ENCODE measurements at places on chromosomes 12 and 14. TPM values are rescaled to one million over a fixed set of nuclear protein-coding genes. Genes with fewer than 3 reads are reported as not detected.

Gene COCH
- polyA plus RNA-seq, result 0.17 TPM

Gene GALNT9
- polyA plus RNA-seq, result 0.12 TPM

Gene CISTR
- not detected for polyA plus RNA-seq

Gene GARIN6
- polyA plus RNA-seq, result not detected

Gene TMEM119
- polyA plus RNA-seq, result 8.4 TPM

Gene PIP4P1
- 27.8 TPM for polyA plus RNA-seq

Gene POLR3B
- polyA plus RNA-seq, result 6.9 TPM

Gene TCL1B
- polyA plus RNA-seq, result not detected

Gene KRT79
- polyA plus RNA-seq, result 0.24 TPM

Gene ARF6
- 28.8 TPM for polyA plus RNA-seq

Gene SLC25A47
- polyA plus RNA-seq, result not detected

Gene KITLG
- 11.1 TPM for polyA plus RNA-seq

DNA sequence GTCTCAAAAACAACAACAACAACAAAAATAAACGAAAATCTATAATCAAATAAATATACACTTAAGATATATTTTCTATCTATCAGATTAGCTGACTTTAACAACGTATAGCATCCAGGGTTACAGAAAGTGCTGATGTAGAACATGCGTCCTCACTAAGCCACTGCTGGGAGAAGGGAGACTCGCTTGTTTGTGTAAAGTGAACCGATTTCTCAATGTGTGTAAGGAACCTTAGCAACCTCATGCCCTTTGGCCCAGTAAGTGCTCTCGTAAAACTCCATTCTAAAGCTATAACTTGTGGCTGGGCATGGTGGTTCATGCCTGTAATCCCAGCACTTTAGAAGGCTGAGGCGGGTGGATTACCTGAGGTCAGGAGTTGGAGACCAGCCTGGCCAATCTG lies 23.8 kb downstream of the NFKBIA start:
- H3K4me3 ChIP-seq, result no peak overlapping the region
- H3K36me3 ChIP-seq, result no peaks in the 10 kb centered on the region
- no peak for DNase-seq

GRCh38 chr12:112978163-112979040 lies at the start of gene OAS2:
Gene OAS2 (plus strand): TSS chr12:112978519. CDS start chr12:112978609, 90 bp downstream.
- peak; percentile 48 for DNase-seq
- no peaks in the 10 kb centered on the region for H3K36me3 ChIP-seq
- 0 out of 2 replicates have a peak within 1 kb of the TSS, but pooled peaks have one; percentile 5 for H3K4me3 ChIP-seq
- H3K27me3 ChIP-seq, result no peaks in the 10 kb centered on the region
- H3K27ac ChIP-seq, result no peak within 1 kb of the TSS
- H3K4me1 ChIP-seq, result no peaks in the 10 kb centered on the region

DNA sequence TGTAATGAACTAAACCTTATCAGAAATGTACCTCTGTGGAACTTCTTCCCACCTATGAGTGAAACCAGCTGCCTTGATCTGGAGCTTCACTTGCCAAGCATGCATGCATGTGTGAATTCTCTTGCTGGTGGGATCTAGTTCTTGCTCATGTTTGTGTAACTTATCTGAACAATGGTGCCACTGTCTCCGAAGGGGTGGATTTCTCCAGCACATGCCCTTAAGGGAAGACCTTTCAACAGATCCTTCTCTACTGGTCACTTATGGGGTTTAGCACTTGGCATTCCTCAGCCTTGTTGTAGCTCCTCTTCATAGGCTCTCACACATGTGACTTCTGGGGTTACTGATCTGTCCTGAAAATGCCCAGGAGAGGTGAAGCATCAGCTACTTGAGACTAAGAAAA lies 25.0 kb downstream of the SMOC1 start:
- no peaks in the 10 kb centered on the region for H3K27me3 ChIP-seq
- DNase-seq, result no peak
- H3K27ac ChIP-seq, result no peak overlapping the region
- no peaks in the 10 kb centered on the region for H3K36me3 ChIP-seq
- H3K4me3 ChIP-seq, result no peak overlapping the region

DNA sequence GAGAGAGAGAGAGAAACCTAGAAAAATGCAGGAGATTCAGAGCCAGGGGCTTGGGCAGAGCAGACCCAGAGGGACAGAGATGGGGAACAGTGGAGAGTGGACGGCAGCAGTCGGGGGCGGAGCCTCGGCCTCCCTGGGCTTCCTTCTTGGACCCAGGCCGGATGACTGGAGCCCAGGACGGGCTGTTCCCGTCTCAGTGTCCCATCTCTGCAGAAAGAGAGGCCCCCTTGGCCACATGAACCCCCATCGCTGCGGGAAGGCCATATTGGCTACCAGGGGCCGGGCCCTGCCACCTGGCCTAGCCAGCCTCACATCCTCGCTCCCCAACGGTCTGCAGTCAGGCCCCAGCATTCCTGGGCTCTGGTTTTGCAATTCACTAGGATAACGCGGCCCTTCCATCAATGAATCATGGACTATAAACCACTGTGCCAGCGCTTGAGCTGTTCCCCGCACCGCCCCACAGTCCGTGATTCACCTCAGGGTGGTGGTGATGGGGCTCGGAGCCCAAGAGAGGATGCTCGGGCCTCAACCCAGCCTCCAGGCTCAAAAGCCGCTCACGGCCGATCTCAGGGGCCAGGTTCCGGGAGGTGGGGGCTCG lies 116.5 kb downstream of the RFLNA start:
- DNase-seq, result peak; percentile 96
- peak overlapping the region; percentile 69 for H3K27ac ChIP-seq
- no peaks in the 10 kb centered on the region for H3K27me3 ChIP-seq
- H3K4me3 ChIP-seq, result no peak overlapping the region

- H3K27ac ChIP-seq, result no peak overlapping the region
- no peaks in the 10 kb centered on the region for H3K36me3 ChIP-seq
- H3K4me1 ChIP-seq, result peaks cover 7% of the 10 kb centered on the region
- no peaks in the 10 kb centered on the region for H3K27me3 ChIP-seq
- DNase-seq, result peak; percentile 35
Observed at GRCh38 chr12:104669851-104670337, 213.1 kb downstream of the CHST11 start.

- H3K27me3 ChIP-seq, result no peaks in the 10 kb centered on the region
- no peak overlapping the region for H3K27ac ChIP-seq
- no peak overlapping the region for H3K4me3 ChIP-seq
- no peaks in the 10 kb centered on the region for H3K36me3 ChIP-seq
- DNase-seq, result no peak
Observed at GRCh38 chr12:41943671-41944070, 201.0 kb downstream of the GXYLT1 start.

- DNase-seq, result no peak
- no peaks in the 10 kb centered on the region for H3K27me3 ChIP-seq
- H3K27ac ChIP-seq, result no peak overlapping the region
- H3K36me3 ChIP-seq, result no peaks in the 10 kb centered on the region
- peaks cover 26% of the 10 kb centered on the region for H3K4me1 ChIP-seq
- no peak overlapping the region for H3K4me3 ChIP-seq
Observed at GRCh38 chr14:68658029-68658509, 134.8 kb downstream of the ZFP36L1 start.

GRCh38 chr14:97023871-97024270 lies 226.7 kb downstream of the VRK1 start:
- no peaks in the 10 kb centered on the region for H3K27me3 ChIP-seq
- no peaks in the 10 kb centered on the region for H3K4me1 ChIP-seq
- no peak overlapping the region for H3K27ac ChIP-seq
- no peaks in the 10 kb centered on the region for H3K36me3 ChIP-seq

DNA sequence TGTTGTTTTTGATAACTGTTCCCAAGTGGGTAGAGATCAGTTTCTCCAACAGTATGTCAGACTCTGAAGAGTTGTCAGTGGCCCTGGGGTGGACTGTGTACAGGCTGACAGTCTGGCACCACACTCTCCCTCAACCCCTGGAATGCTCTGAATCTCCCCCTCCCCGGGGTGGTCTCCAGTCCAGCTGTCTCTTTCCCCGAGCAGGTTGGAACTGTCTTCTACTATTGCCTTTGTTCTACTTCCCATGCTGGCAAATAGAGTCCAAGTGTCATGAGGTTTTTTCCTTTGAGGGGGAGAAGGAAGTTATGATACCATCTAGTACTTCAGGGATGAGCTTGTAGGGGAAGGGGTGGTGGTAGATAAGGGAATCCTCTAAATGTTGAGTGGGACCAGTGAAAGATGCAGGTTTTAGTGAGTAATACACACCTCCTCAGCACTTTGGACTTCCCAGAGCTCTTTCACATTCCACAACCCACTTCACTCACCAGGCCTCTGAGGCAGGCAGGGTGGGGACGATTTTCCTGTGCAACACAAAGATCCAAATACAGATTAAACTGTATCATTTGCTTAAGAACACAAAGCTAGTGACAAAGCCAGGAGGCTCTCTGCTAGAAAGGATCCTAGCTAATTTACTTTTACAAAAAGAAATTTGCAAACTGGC lies 170.7 kb upstream of the GZMB start:
- no peaks in the 10 kb centered on the region for H3K36me3 ChIP-seq
- no peak overlapping the region for H3K4me3 ChIP-seq
- no peak overlapping the region for H3K27ac ChIP-seq
- no peaks in the 10 kb centered on the region for H3K27me3 ChIP-seq

DNA sequence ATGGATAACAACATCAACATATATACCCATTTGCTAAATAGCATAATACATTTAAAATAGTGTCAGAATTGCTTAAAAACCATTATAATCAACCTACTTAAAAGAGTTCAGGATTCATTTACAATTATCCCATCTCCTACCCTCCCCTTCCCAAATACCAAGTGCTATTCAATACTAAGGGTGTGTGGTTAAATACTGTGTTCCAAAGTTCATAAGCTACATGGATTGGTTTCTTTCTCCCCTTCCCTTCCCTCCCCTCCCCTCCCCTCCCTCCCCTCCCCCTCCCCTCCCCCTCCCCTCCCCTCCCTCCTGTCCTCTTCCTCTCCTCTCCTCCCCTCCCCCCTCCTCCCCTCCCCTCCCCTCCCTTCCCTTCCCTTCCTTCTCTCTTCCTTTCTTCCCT lies 97.0 kb upstream of the NPAS3 start:
- no peaks in the 10 kb centered on the region for H3K36me3 ChIP-seq
- no peak for DNase-seq
- H3K27me3 ChIP-seq, result no peaks in the 10 kb centered on the region
- H3K4me1 ChIP-seq, result no peaks in the 10 kb centered on the region
- H3K4me3 ChIP-seq, result no peak overlapping the region
- no peak overlapping the region for H3K27ac ChIP-seq

DNA sequence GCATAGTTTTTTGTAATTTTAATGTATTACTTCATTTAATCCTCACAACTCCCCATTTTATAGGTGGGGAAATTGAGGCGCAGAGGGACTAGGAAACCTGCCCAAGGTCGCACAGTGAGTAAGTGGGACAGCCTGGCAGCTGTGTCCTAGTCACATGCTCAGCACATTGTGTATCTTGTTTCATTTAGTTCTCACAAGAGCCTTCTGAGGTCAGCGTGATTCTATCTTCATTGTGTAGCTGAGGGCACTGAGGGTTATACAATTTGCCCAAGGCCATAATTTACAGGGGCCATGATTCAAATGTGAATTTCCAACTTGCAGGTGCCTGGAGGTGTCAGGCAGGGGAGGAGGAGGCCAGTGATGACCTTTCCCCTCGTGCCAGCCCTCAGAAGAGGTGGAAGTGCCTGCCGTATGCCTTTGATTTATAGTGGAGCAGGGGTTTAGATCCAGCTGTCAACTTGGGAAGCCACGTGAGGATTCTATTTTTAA lies 30.3 kb upstream of the SMOC1 start:
- peaks cover 46% of the 10 kb centered on the region for H3K27me3 ChIP-seq
- no peak overlapping the region for H3K4me3 ChIP-seq
- DNase-seq, result no peak
- no peak overlapping the region for H3K27ac ChIP-seq

DNA sequence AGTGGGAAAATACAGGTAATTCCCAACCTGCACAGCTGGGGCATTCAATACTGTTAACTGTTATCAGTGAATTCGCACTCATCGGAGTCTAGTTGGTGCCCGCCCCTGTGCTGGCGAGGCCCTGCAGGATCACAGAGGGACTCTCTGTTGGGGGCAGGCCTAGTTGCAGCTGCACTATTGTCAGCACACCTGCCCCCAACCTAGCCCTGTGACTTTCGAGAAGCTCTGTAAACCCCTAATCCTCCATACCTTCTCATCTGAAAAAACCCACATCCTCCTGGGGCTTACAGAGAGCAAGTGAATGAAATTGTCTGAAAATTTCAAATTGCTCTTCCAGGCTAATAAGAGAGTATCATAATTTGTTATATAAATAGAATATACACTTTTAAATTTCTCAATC lies 132.2 kb upstream of the NUDT4 start:
- no peak overlapping the region for H3K27ac ChIP-seq
- H3K36me3 ChIP-seq, result no peaks in the 10 kb centered on the region
- no peak for DNase-seq
- no peak overlapping the region for H3K4me3 ChIP-seq
- H3K4me1 ChIP-seq, result peaks cover 11% of the 10 kb centered on the region
- no peaks in the 10 kb centered on the region for H3K27me3 ChIP-seq

GRCh38 chr12:45415393-45415817 lies 199.5 kb downstream of the ANO6 start:
- DNase-seq, result peak; percentile 100
- H3K36me3 ChIP-seq, result peaks cover 15% of the 10 kb centered on the region
- H3K27me3 ChIP-seq, result no peaks in the 10 kb centered on the region
- H3K4me3 ChIP-seq, result no peak overlapping the region
- H3K27ac ChIP-seq, result peak overlapping the region; percentile 59
- peaks cover 4% of the 10 kb centered on the region for H3K4me1 ChIP-seq

GRCh38 chr14:51614707-51615106 lies 37.0 kb upstream of the FRMD6 start:
- DNase-seq, result peak; percentile 55
- no peaks in the 10 kb centered on the region for H3K36me3 ChIP-seq
- H3K27me3 ChIP-seq, result no peaks in the 10 kb centered on the region
- H3K4me3 ChIP-seq, result no peak overlapping the region

DNA sequence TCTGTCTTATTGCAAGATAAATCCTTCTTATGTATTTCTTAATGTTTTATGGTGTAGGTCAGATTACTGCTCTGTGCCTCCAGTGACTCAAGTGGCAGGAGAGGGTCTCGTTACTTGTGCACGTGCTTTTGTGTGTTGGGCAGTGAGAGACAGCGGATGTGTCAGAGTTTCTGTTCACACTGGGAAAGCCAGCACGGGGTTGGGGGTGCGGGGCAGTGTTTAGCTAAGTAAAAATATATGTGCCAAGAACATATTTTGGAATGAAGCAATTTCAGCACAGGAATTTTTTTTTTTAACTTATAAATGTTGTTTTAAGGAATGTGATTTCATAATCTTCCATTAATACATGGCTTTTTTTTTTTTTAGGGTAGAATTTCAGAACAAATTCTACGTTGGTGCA lies 4.5 kb upstream of the DNAH10 start:
- peaks cover 11% of the 10 kb centered on the region for H3K36me3 ChIP-seq
- peak; percentile 89 for DNase-seq

DNA sequence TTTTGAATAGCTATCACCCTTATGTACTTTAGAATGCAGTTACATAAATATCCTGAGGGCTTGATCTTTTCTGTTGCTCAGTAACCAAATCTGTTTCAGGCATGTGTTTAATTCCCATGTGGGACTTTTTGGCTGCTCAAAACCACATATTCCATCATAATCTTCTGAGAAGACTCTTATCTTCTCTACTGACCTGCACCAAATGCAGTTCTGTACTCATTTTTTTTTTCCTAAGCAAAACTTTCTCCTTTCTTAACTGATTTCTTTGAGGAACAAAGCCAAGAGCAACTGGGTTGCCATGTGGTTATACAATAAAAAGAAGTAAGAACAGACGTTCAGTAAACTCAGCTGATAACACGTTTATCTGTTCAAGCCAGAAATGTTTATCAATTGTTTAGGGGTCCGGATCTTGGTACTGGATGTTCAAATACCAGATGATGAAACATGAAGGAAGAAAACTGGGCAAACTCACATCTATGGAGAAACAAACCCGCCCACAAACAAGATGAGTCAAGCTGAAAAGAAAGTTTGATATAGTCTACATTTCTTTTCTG lies 50.1 kb downstream of the TMEM132C start:
- DNase-seq, result no peak
- H3K27me3 ChIP-seq, result no peaks in the 10 kb centered on the region
- H3K27ac ChIP-seq, result no peak overlapping the region
- H3K36me3 ChIP-seq, result no peaks in the 10 kb centered on the region
- no peaks in the 10 kb centered on the region for H3K4me1 ChIP-seq

Data from IMR-90 (cell line).